Hematopoietic multipotent progenitor cell treated with erythropoietin and hydrocortisone succinate and interleukin-3 and kit ligand, for 15 days (in vitro differentiated cells): ENCODE measurements at places on chromosomes 6 and 20.

DNA sequence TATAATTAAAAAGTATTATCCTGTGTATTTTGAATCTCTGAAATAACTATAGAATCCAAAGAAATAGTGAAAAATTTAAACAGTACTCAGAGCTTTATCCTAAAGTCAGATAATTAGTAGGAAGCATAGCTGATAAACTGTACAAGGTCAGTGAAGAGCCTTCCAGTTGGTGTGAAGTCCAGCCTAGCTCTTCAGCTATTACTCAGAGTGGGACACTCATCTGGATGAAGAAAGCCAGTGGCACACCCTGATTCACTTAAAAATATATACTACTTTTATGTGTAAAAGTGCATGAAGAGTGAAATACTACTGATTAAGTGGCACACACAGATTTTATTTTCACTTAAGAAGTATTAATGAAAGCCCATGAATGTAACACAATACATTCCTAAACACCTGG, 3.1 kb downstream of the IFNGR1 start:
- no peak for DNase-seq

- no peak for DNase-seq
Measured at GRCh38 chr20:36490191-36490590, 51.1 kb upstream of the MYL9 start.

DNA sequence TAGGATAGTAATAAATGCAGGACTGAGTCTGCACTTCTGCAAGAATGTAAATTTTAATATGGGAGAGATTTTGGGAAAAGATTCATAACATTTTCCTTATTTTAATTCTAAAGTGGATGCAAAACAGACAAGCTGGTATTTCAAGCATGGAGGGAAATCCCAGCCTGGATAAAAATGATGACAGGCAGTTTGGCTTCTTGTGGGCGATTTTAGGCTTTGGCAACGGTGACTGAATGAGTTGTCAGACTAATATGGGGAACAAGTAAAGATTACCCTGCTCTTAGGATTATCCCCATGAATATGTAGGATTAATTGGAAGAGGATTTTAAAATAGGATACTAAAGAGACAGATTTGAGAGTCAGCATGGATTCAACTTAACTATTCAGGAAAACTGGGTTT, 21.0 kb downstream of the OGFRL1 start:
- no peak for DNase-seq

DNA sequence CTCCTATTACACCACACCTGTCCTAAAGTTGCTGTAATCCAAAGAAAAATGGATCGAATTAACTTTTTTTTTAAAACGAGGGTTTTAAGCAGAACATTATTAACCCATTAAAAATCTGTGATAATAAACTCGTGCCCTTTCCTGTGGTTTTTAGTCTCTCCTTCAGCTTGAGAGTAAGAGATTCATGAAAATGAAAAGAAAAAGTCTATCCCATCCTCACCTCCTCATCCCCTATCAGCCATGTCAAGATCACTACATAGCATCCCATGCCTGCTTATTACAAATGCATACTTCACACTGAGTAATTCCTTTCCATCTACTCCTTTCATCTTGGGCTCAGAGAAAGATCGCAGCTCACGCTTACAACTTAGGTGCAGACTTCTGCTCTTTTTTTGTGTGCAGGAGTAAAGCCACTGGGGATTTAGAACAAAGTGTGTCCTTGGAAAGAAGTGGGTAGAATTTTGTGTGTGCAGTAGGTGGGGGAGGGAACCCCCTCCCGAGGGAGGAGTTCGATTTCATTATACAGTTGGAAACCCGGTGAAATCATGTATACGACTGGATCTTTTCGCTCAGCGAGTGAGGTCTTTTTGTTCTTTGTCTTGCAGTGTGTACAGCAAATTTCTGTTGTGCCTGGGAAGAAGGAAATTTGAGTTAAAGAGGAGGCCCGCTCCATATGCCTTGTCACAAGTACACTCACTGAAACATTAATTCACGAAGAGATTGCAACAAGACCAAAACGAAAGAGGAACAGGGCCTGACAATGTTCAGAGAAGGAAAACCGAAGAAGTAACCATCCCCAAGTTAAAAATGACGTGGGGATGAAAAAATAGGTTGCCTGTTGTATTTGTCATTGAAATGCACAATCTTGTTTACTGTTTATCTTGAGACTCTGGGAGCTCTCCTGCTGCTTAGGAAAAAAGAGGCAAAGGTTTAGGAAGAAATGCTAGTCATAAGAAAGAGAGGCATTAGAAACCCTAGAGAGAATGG, 146.5 kb upstream of the ZNF217 start:
- no peak for DNase-seq

GRCh38 chr6:7496266-7496875, 45.1 kb upstream of the DSP start:
- no peak for DNase-seq

- no peak for DNase-seq
Measured at GRCh38 chr20:19231359-19232035, 19.1 kb downstream of the SLC24A3 start.

- DNase-seq = peak; percentile 47
Measured at GRCh38 chr6:132816660-132817059, 2.3 kb downstream of the RPS12 start.

DNA sequence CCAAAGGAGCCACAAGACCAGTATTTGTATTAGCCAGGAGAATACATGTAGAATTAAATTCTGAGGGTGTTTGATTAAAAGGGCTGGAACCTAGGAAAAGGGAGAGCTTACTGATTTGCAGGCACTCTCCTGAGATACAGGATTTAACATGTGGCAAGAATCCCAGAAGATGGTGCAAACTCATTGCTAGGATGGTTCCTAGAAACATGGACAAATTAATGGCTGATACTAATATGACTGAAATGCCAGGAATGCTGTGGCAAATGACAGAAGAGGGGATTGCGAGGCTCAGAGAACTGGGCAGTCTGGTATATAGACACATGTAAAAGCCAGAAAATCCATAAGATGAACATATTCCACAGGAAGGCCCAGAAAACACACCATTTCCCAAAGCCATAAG, 118.1 kb downstream of the RWDD2A start:
- no peak for DNase-seq

- DNase-seq = no peak
Measured at GRCh38 chr6:5012519-5012918, 8.7 kb upstream of the RPP40 start.

DNA sequence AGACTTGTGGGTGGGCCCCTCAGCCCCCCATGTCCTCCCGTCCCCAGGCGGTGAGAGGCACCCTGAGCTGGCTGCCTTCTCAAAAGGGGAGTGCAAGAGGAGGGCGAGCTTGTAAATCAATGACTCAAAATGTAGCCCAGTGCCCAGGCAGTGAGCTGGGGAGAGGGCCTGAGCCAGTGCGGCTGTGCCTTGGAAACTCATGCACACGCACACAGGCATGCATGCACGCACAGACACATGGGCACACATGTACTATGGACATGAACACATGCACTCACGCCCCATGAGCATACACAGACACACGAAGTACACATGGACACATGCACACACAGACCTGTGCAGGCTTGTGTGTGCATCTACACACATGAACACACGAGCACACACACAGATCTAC, 133.5 kb downstream of the TAF4 start:
- DNase-seq = no peak

GRCh38 chr6:4460586-4461475, 315.4 kb upstream of the CDYL start:
- no peak for DNase-seq

- DNase-seq = no peak
Measured at GRCh38 chr6:52489881-52490280, 69.7 kb downstream of the EFHC1 start.

GRCh38 chr6:153083869-153084268, 47.2 kb downstream of the RGS17 start:
- DNase-seq = no peak

- no peak for DNase-seq
Measured at GRCh38 chr6:129882510-129883023, 21.5 kb upstream of the TMEM244 start.

DNA sequence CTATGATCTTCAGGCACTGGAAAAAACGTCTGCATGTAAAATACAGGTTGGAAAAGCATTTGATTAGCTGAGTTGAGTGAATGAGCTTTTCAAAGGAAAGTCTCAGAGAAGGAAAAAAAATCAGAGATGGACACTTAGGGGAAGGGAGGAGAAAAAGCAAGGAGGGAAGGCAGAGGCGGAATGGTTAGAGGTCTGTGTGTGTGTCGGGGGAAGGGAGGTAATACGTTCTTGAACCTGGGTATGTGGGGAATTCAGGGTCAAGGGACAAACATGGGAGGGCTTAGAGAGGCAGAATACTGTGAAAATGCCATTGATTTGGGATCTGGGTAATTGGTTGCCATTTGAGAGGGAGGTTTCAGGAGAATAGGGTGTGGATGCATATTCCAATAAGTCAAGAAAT, 5.1 kb downstream of the PRRT1 start:
- no peak for DNase-seq

DNA sequence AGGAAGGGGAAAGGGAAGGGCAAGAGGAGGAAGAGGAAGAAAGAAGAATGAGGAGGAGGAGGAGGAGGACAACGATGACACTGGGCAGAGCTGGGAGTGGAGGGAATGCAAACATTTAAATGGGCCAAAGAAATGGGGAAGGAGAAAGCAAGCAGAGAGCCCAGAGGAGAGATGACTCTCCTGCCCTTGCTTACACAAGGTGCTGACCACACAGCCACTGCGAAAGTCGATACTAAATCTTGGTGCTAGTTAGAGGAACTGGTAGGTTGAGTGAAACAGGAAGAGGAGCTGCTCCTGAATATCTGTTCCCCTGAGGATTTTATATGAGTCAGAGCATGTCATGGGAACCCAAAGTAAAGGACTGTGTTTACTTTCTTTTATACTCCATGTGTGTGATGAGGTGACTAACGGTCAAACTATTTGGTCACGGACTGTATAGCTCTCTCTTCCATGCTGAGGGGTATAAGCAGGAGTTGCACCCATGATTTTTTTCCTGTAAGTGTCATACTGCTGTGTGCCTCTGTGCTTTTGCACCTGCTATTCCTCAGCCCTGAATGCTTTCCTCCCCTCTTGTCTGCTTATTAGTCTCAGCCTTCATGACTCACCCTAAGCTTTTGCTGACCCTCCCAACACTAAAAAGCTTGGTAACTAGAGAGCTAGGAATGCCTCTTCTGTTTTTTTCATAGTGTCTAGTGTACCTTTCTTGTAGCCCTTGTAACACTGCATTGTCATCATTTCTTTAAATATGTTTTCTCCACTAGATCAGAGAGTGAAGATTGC, 9.5 kb upstream of the PAQR8 start:
- no peak for DNase-seq

GRCh38 chr20:25120457-25120856, 38.5 kb upstream of the VSX1 start:
- no peak for DNase-seq

- no peak for DNase-seq
Measured at GRCh38 chr6:144411531-144412165, 126.5 kb downstream of the UTRN start.

GRCh38 chr6:70171236-70171635, 131.6 kb downstream of the COL9A1 start:
- no peak for DNase-seq

- no peak for DNase-seq
Measured at GRCh38 chr20:4844751-4845465, 123.2 kb downstream of the PRND start.

DNA sequence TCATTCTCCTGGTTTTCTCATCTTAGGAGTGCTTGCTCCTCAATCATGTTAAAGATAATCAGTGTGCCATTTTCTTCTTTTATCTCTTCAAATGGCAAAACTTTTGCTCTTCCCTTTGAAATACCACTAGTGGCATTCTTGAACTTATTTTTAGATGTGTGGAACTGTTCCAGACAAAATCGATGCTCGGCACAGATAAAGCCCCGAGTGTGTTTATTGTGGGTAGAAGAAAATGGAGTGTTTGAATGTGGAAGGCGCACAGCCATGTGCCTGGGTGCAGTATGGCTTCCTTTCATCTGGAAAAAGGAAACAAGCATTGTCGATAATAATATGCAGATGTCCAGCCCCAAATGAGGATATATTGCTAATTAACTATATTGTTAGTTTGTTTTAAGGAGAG, 42.4 kb downstream of the ISM1 start:
- DNase-seq = no peak

GRCh38 chr6:119303164-119303887, 46.2 kb downstream of the MAN1A1 start:
- no peak for DNase-seq

- DNase-seq = no peak
Measured at GRCh38 chr20:14245368-14245970, 91.9 kb downstream of the FLRT3 start.

- DNase-seq = no peak
Measured at GRCh38 chr6:2526766-2527165, 224.0 kb downstream of the MYLK4 start.

DNA sequence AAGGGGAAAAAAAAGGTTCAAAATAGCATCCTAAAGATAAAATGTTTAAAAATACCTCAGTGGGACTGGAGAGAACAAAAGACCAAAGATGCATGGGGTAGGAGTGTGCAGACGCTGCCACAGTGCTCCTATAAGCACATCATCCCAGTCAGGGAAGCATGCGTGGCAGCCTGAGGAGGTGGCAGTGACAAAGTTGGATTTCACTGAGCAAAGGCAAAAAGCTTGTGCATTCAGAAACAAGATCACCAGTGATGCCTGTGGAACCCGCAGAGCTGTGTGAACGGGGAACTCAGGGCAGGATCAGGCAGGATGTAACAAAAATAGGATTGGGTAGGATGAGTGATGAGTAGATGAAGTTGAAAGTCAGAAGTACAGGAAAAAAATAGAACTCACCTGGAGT, 116.1 kb downstream of the RIMS1 start:
- no peak for DNase-seq

- no peak for DNase-seq
Measured at GRCh38 chr6:26575494-26575939, 21.2 kb upstream of the ABT1 start.

DNA sequence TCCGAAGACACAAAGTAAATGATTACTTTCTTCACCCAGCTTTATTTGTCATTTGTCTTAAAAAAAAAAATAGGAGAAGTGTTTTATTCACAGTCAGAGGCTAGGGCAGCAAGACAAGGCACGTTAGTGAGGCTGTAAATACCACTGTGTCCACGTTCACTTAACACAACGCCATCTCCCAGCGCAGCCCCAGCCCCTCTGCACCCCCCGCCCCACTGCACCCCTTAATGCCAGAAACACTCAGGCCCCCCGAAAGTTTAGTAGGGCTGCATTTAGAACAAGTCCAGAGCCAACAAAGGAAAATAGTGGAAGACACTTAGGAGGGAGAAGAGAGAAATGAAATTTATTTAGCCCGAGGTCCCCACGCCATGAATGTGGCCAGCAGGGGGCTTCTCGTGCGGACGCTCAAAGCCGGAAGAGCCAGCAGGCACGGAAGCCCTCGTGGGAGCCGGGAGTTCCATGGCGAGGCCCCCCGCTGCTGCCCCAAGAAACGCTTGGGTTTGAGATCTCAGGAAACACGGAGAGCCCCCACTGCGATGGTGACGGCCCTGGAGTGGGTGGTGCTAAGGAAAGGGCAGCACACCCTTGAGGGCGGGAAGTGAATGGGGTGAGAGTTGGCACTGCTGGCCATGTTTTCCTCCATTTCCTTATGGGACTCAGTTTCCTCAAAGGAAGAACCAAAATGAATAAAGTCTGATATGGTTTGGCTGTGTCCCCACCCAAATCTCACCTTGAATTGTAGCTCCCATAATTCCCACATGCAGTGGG, 50.2 kb downstream of the IYD start:
- DNase-seq = peak; percentile 15
